ENCODE measurements at places on chromosomes 12 and 14. TPM values are rescaled to one million over a fixed set of nuclear protein-coding genes. Genes with fewer than 3 reads are reported as not detected.

The LIN7A gene
- 8.2 TPM for total RNA-seq

GRCh38 chr14:105055736-105056302 lies 9.4 kb downstream of the GPR132 start:
- DNase-seq: no peak

DNA sequence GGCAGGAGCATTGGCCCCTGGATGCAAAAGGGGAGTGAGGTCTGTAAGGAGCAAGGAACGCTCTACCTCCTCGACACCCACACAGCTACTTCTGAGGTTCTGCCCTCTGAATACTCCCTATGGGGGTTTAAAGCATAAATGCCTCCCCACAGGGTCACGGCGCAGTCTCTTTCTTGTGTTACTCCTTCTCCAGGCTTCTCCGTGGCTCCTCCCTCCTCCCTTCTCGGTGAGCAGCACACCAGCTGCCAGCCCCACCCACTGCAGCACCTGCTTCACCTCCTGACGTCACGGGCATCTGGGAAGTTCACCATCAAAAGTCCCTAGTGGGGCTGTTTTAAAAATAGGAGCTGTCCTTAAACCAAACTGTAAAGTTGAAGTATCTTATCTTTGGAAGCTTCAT lies 67.3 kb downstream of the SPTB start:
- DNase-seq: no peak

GRCh38 chr12:46774322-46774633 lies 51.5 kb downstream of the SLC38A4 start:
- no peak for DNase-seq

DNA sequence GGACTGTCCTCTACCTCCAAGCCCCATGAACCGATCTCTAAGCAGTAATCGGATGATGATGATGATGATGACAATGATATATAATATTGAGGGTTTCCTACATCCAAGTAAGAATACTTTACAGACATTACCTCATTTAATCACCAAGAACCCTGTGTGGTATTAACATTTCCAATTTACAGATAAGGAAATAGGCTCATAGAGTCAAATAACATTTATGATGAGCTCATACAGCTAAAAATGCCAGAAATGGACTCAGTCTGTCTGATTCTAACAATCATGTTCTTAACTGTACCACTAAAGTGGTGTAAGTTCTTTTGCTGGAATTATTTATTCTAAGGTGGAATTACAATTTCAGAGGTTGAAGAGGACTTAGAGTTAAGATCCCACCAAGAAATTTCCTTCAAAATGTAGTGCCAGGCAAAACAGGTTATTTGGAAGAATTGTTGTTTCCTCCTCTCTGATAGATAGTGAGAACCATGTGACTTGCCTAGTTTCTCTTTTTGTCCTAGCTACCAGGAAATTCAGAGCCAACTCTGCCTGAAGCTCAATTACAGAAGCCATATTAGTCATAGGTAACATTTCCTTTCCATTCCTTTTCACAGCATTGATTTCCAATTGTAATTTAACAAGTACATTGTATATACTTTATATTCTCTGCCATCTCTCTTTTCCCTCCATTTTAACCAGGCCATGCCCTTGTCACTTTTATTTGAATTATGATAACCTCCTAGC lies 23.8 kb upstream of the CCDC175 start:
- DNase-seq: no peak

The MYRFL gene
- 0.93 TPM for total RNA-seq
